ENCODE measurements at places on chromosomes 11 and 22. TPM values are rescaled to one million over a fixed set of nuclear protein-coding genes. Genes with fewer than 3 reads are reported as not detected.
A peak's percentile ranks its signal among the peaks of the same experiment; 100 is the strongest.

GRCh38 chr11:50080256-50080655 lies 47.6 kb downstream of the OR4C45 start:
- no peak for DNase-seq

DNA sequence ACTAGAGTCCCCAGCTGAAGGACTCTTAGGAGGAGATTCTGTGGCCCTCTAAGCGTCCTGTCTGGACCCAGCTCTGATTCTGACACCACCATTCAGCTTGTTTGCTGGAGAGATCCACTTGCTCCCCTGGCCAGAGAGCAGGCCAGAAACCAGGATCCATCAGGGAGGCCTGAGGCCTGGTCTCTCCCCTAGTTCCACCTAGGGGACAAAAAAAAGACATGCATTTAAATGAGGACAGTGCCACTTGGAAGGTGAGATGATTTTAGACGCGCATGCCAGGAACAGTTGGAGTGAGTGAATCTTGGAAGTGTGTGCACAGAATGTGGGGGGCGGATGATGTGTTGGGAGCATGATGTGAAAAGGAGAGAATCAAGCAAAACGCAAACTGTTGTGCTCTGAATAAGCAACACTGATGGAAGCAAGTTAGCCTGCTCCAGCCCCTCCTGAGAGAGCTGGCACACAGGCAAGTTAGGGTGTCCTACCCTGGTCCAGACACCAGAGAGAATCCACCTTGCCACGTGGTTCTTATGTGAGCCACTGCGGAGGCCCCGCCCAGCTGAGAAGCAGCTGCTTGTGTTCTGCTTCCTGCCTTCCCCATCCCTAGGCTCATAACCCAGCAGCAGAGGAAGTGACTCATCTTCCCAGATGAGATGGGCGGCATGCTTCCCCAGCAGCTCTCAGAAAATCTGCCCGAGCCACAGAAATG lies 8.0 kb upstream of the SLCO2B1 start:
- peak; percentile 40 for DNase-seq

- DNase-seq, result no peak
These were observed 1.3 kb upstream of the CCDC88B start for GRCh38 chr11:64338716-64339115.

- DNase-seq, result no peak
These were observed 44.0 kb upstream of the SLC1A2 start for GRCh38 chr11:35463331-35463751.

PHOX2A gene
- not detected for polyA plus RNA-seq

DNA sequence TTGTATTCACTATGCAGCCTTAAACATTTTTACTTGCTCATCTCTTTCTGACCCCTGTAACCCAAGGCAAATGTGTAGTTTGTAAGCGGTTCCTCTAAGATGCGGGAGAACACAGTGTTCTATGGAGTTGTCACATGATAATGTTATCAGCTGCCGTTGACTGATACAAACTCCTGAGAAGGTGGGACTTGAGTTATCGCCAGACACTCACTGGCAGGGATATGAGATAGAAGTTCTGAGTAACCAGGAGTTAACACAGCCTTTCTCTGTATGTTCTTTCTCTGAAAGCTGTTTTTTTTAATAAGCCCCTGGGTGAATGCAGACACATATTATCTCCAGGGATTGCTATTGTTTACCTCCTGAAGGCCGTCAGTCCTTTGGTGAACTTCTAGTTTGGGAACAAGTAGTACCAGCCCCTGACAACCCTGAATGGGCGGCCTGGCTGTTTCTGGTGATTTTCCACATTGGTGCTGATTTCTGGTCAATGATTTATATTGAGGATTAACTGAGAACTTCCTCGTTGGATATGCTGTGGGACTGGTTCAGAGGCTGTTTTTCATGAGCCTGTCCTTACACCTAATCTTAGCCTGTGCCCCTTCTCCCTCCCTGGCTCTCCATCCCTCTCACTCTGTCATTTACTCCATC lies 155.3 kb upstream of the RASSF10 start:
- DNase-seq, result no peak

GRCh38 chr22:19709063-19709769 lies 5.1 kb upstream of the SEPTIN5 start:
- no peak for DNase-seq

DNA sequence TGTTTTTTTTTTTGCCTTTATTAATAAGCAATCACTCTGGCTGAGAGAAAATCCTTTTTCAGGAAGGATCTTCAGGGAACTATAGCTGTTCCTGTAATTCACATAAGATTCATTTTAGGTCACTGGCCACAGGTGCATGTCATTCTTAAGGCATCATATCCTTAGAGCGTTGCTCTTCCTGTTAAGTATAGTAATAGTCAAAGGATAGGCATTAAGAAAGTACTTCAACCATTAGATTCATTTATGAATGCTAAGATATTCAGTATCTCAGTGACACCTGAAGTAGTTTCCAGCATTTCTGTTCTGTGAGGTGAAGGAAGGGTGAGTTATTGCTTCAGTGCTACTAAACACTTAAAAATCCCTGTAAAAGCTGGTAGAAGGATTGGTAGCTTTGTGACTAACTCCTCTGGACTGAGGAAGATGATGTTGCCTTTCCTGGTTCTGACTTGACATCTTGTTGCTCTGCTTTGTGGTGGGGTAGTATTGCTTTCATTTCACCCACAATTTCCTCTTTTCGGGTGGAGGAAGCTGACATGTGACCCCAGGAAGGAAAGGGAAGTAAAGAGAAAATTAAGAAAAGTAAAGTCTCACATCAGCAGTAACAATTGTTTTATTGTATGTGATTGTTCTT lies 34.7 kb downstream of the RNF169 start:
- DNase-seq, result no peak

Data from lung (tissue), 17 donors.